Kidney tubule cell (primary cell): ENCODE measurements at places on chromosomes 1 and 21.
A peak's percentile ranks its signal among the peaks of the same experiment; 100 is the strongest.

DNA sequence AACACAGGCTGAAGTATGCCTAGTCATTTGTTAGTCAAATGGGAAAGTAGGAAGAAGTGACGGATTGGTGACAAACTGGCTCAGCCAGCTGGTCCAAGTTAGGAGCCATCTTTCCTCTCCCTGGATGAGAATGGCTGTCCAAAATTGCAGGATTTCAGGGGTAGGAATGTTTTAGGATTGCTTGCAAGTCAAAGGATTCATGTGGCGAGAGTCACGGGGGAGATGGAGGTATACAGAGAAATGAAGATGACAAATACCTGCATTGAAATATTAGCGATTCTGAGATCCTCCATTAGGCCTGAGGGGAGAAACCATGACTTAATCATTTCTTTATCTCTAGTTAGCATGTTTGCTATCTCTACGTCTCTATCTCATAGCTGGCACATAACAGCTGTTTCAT, 41.8 kb upstream of the PIGC start:
- DNase-seq = no peak

- no peak for DNase-seq
These were observed 2.0 kb downstream of the ALDH4A1 start for GRCh38 chr1:18900303-18900841.

GRCh38 chr21:19321688-19322087, 918.1 kb upstream of the TMPRSS15 start:
- peak; percentile 54 for DNase-seq

DNA sequence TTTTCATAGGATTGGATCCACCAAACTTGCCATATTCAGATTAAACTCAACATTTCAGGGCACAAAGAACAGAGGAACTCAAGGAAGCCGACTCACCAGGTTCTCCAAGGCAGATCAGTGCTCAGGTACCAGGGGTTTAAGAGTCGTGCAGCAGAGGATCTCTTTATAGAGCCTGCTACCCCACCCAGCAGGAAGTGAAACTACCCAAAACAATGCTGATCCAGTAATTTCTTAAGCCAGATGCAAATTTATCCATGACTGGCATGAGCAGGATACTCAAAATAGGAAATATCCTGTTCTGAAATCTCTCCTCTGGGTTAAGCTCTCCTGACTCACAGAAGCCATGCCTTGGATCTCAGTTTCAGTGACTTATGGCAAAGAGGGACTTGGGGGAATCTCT, at the start of gene SPRR2A:
Gene SPRR2A, minus strand, starts transcription at position 138 of the 400 bp plus-strand sequence. CDS start 777 bp downstream, outside the sequence.
- DNase-seq = peak; percentile 3

GRCh38 chr1:240092301-240093119, 827 bp downstream of the FMN2 start:
- peak; percentile 33 for DNase-seq

DNA sequence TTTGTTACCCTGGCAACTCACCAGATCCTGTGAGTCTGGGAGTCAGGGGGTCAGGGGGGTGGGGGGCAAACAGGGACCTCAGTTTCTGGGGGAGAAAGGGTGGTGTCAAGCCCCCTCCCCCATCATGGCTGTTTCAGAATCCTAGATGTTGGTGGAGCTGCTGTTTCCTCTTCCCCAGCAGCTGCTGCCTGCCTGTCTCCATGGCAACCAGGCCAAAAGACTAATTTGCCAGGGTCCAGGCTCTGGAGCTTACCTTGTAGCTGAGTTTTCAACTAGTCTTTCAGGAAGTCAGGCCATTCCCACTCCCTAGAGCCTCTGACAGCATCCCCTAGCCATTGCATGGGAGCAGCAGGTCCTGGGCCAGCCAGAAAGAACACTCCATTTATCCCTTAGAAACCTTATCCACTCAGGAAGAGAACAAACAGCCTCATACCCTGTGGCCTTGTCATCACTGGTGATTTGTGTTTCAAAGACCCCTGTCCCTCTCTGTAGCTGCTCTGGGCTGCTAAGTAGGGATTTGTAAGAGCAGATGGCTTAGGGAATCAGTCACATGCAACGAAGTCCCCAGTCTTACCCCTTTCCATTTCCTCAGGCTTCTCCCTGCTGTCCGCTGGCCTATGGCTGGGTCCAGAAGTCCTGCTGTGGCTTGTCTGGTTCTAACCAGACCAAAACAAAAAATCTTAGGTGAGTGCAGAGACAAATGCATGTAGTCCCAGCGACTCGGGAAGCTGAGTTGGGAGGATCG, 21.5 kb upstream of the STMN1 start:
- DNase-seq = peak; percentile 18

DNA sequence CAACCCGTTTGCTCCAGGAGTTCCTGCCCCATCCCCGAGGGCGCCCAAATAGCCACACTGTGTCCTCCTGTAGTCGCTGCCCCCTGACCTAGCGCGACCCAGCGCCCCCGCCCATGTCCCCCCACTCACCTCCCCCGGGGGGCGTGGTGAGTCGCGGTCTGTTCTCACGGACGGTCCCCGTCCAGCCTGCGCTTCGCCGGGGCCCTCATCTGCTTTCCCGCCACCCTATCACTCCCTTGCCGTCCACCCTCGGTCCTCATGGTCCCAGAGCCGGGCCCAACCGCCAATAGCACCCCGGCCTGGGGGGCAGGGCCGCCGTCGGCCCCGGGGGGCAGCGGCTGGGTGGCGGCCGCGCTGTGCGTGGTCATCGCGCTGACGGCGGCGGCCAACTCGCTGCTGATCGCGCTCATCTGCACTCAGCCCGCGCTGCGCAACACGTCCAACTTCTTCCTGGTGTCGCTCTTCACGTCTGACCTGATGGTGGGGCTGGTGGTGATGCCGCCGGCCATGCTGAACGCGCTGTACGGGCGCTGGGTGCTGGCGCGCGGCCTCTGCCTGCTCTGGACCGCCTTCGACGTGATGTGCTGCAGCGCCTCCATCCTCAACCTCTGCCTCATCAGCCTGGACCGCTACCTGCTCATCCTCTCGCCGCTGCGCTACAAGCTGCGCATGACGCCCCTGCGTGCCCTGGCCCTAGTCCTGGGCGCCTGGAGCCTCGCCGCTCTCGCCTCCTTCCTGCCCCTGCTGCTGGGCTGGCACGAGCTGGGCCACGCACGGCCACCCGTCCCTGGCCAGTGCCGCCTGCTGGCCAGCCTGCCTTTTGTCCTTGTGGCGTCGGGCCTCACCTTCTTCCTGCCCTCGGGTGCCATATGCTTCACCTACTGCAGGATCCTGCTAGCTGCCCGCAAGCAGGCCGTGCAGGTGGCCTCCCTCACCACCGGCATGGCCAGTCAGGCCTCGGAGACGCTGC, 1.1 kb downstream of the HTR6 start:
- DNase-seq = no peak

GRCh38 chr1:47694011-47694890, 256.4 kb downstream of the FOXD2 start:
- DNase-seq = no peak
